ENCODE measurements at places on chromosomes 16 and 17.

- no peak for DNase-seq
Observed at GRCh38 chr17:39611401-39612112, 3.8 kb upstream of the NEUROD2 start.

GRCh38 chr17:17507465-17508011, 11.3 kb upstream of the RASD1 start:
- DNase-seq, result no peak

DNA sequence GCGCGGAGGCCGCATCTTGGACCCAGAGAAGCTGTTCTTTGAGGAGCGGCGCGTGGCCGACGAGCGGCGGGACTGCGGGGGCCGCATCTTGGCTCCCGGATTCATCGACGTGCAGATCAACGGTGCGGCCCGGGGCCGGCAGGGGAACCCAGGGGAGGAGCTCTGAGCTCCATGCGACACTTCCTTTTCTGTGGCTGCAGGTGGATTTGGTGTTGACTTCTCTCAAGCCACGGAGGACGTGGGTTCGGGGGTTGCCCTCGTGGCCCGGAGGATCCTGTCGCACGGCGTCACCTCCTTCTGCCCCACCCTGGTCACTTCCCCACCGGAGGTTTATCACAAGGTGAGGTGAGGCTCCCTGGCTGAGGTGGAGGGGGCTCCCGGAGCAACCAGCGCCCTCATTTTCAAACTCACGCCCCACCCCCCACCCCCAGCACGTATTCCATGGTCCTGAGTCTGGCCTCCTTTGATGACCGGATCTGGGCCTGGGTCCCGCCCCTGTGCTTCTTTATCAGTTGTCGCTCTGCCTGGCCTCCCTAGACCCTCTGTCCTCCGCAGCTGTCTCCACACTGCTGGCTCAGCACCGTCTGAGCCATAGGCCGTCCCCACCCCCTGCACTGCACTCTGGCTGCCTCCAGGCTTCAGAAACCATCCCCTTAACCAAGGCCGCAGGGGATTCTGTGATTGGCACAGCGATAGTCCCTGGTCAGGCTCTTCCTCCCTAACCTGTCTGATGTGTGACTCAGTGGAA, 787 bp downstream of the AMDHD2 start:
- DNase-seq, result peak; percentile 57

- no peak for DNase-seq
Observed at GRCh38 chr16:79347277-79347676, 253.3 kb downstream of the MAF start.

DNA sequence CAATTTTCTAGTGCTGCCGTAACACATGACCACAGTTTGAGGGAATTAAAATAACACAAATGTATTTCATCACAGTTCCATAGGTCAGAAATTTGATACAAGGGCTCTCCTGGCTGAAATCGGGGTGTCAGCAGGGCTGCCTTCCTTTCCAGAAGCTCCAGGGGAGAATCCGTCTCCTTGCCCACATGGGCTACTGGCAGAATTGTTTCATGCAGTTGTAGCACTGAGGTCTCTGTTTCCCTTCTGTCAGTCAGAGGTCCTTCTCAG, 20.5 kb downstream of the EIF4A3 start:
- no peak for DNase-seq

- no peak for DNase-seq
Observed at GRCh38 chr16:9151074-9151473, 59.6 kb downstream of the HAPSTR1 start.

DNA sequence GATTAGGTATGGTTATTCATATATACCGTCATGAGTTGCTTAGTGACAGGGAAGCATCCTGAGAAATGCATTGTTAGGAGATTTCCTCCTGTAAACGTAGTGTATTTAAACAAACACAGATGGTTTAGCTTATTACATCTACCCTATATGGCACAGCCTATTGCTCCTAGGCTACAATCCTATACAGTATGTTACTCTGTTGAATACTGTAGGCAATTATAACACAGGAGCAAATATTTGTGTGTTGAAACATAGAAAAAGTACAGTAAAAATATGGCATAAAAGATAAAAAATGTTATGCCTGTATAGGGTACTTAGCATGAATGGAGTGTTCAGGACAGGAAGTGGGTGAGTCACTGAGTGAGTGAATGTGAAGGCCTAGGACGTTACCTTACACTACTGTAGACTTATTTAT, 157.7 kb downstream of the CDH11 start:
- DNase-seq, result no peak

GRCh38 chr17:7841915-7842379, 7.9 kb downstream of the KDM6B start:
- DNase-seq, result peak; percentile 90

- DNase-seq, result no peak
Observed at GRCh38 chr16:28554634-28555423, 1.1 kb downstream of the SGF29 start.

GRCh38 chr17:45149037-45149668, 878 bp downstream of the HEXIM1 start:
- DNase-seq, result peak; percentile 72

- no peak for DNase-seq
Observed at GRCh38 chr17:41666237-41666641, 22.4 kb upstream of the EIF1 start.

DNA sequence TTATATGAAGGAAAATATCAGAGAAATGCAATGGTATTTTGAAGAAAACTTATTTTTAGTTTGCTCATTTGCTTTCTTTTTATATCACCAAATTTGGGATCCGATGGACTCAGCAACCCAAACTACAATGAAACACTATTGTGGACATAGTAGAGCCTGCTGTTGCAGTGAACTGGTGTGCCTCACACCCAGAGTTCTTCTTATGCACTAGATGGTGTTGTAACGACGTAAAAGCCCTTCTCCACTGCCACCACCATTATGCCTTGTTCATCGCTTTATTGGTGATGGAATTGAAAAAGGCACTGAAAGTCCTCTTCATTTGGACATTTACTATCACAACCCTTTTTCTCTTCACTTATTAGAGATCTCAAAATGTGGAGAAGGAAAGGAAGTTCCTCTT, 381.3 kb downstream of the CDH8 start:
- no peak for DNase-seq

DNA sequence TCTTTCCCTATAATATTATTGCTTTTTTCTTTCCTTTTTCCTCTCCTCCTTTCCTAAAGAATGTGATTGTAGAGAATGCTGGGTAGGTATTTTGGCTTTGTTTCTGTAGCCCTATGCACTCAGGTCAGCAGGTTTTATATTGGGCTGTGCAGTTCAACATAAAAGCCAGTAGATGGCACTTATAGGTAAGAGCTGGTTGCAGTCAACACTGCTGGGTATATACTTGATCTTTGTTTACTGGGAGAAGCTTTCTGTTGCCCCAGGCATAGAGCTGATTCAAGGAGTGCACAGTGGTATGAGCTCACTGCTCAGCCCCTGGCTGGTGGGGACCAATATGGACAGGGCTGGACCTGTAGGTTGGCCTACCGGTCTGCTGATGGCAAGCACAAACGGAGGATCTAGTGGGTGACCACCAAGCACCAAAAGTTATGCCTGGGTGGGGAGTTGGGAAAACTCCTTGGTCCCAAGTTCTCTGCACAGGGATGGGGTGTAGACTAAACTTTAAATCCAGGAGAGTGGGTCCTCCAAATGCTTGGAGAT, 378.9 kb downstream of the PMP22 start:
- DNase-seq, result no peak

DNA sequence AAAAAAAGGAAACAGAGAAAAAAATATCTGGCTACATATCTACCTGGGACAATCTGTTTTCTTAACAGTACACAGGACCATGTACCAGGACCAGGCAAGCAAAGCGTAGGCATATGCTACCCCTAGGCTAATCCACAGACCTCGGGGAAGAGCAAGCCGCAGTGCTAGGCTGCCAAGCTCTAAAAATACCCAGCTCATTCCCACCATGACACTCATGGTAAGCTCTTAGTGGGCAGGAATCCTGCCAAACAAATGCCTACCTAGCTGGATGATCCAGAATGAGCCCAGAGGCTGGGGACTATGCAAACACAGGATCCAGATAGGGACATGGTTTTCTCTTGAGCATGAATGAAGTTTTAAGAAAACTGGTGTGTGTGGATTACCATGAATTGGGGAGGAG, 95.6 kb downstream of the GRIN2A start:
- no peak for DNase-seq

DNA sequence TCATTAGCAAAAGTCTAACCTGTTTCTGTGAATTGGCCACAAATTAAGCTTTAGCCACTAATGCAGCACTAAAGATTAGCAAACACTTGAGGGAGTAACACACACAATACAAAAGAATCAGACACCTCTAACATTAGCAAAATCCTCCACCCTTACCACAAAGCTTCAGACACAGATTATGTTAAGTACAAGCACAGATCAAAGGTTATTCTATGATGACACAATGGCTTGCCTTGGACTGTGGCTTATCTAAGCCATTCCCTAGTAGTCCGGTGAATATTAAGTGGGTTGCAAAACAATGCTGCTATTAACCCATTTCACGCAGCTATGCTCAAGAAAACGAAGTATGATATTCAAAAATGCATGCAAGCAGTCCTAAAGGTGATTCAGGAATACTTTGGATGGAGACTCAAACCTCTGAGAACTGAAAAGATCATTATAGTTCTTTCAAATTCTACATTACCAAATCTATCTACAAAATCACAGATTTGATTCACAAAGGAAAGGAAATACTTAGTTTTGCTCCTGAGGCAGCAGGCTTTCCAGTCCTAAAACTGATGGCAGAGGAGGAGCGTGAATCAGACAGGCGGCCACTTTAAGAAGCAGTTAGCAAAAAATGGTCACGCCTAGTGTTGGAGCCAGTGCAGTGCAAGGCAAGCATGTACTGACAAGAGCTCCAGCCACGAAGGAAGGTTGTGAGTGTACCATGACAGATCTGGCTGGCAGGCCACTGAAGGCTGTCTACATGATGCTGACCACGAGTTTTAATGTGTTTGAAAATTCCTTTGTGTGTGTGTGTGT, 67.2 kb downstream of the PARN start:
- DNase-seq, result no peak

DNA sequence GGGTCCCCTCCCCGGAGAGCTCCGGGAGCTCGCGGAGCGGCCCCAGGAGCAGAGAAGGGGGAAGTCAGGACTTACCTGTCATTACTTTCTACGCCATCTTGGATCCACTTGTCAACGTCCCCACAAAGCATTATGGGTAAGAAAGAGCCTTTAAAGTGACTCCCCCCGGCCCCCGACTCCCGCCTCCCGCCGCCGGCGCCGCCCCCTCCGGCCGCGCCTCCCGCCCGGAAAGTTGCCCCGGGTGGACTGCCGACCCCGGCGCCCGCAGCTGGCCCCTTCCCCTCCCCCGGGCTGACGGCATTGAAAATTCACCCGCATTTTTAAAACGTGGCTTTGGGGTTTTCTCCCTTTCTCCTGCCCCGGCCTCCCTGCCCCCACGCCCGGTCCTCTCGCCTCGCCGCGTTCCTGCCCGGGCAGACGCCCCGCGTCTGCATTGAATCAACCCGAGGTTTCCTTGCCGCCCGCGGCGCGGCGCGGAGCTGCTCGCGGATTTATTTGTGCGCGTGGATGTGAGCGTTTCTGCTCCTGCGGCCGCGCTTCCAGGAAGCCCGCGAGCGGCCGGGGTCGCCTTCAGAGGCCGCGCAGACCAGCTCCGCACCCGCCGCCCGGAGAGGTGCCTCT, at the start of gene HELZ:
Gene HELZ, minus strand, starts transcription at position 124 of the 621 bp plus-strand sequence. CDS start 26,392 bp downstream, outside the sequence.
- peak; percentile 72 for DNase-seq

DNA sequence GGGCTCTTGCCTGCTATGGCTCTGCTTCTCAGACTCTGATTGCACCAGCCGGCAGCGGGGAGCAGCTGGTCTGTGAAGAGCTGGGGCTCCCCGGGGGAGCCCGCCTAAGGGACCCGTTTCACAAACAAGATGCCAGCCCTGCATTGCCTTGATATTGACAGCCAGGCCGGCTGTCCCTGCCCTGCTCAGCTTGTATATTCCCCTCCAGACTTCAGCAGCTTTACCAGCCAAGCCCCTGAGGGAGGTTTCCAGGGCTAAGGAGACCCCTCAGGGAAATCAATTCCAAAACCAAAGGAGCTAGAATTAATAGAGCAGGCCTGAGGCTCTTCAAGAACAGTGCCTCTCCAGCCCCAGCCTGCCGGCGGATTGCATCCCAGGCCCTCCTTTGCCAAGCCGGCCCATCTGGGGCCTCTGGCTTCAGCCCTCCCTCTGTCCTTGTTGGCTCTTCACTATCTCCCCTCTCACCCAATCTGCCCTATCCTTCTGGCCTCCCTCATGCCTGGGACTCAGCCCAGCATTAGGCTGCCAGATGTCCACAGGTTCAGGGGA, 5.7 kb downstream of the CALB2 start:
- DNase-seq, result no peak

- DNase-seq, result no peak
Observed at GRCh38 chr17:347309-347899, 5.2 kb downstream of the RPH3AL start.

- DNase-seq, result no peak
Observed at GRCh38 chr17:4186357-4186881, 43.4 kb downstream of the CYB5D2 start.

GRCh38 chr16:77353587-77354263, 81.1 kb downstream of the ADAMTS18 start:
- DNase-seq, result no peak

DNA sequence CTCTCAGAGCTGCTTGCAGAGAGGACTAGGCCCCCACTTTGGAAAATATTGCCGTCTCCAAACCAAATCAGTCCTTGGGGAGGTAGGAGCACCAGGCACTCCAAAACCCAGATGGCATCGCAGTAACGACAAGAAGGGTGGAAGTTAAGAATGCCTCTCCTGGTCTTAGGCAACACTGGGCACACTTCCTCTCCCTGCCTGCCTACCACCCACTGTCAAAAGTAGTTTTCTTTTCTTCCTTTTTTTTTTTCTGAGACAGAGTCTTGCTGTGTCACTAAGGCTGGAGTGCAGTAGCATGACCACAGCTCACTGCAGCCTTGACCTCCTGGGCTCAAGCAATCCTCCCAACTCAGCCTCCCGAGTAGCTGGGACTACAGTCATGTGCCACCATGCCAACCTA, 47.2 kb downstream of the SRL start:
- DNase-seq, result no peak

- DNase-seq, result no peak
Observed at GRCh38 chr17:81866440-81867169, 4.5 kb downstream of the ARHGDIA start.

DNA sequence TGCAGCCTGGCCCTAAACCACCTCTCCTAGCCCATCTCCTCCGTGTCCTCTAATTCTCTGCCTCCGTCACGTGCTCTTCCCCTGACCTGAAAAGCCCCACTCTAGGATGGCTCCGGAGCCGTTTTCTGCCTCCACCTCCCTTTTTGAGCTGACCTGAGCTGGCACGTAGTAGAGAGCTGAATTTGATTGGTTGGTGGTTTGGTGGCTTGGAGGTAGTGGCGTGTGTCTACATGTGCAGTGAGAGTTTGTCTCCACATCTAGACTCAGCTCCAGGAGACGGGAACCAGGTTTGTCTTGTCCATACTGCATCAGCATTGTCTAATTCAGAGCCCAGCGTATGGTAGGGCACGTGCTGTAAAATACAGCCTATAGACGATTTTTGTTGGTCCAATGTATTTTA, 3.0 kb downstream of the SBK1 start:
- no peak for DNase-seq

All from activated B cell treated with CpG ODN at 0.5 μM for 24 hours (primary cell).